GM10248 (cell line): ENCODE measurements at places on chromosomes 7 and 10.

DNA sequence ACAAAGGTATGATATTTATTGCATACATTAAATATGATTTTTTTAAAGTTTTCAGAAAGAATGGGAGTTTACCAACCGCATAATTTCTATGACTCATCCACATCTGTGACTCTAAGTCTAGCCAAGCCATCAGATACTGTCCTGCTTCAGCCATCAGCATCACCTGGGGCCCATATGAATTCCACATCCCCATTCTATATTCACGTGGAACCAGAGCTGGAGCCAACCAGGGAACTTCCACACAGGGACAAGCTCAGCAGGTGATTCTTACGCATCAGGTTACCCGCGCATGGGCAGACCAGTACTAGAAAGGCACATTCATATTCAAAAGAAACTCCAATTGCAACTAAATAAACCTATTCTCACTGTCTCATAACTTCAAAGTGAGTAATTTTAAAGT, 817.7 kb upstream of the IGFBP3 start:
- no peak for DNase-seq

GRCh38 chr10:12819071-12819470, 182.4 kb downstream of the CCDC3 start:
- no peak for DNase-seq

GRCh38 chr7:114487174-114487573, 72.6 kb downstream of the FOXP2 start:
- no peak for DNase-seq

DNA sequence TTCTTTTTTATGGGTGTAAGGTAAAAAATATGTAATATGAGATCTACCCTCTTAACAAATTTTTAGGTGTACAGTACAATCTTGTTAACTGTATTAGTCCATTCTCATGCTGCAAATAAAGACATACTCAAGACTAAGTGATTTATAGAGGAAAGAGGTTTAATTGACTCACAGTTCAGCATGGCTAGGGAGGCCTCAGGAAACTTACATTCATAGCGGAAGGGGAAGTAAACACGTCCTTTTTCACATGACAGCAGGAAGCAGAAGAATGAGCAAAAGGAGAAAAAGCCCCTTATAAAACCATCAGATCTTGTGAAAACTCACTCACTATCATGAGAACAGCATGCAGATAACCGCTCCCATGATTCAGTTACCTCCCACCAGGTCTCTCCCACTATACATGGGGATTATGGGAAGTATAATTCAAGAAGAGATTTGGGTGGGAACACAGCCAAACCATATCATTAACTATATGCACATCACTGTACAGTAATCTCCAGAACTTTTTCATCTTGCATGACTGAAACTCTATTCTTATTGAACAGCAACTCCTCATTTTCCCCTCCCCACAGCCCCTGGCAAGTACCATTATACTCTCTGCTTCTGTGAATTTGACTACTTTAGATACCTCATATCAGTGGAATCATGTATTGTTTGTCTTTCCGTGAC, 127.4 kb downstream of the WNT2 start:
- DNase-seq, result no peak

DNA sequence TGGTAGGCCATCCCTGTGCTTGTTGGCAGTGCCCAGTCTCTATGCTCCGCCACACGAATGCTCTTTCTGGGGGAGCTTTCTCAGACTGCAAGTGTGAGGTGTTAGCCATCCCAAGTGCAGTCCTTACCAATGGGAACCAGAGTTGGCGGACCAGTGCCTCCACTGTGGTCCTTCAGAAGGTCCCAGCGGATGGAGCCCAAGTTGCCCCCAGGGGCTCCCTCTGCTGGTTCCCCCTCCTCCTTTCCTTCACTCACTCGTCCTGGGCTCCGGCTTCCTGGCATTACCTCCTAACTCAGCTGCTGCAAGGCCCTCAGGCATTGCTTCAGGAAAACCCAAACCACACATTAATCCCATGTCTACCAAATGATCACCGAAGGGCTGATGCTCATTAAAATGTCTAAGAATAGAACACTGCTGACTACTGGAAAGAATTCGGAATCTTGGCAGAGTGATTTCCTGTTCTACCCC, 139.8 kb downstream of the CUBN start:
- DNase-seq, result no peak

- DNase-seq, result peak; percentile 61
These were observed 64.1 kb downstream of the MICU1 start for GRCh38 chr10:72561745-72562166.

DNA sequence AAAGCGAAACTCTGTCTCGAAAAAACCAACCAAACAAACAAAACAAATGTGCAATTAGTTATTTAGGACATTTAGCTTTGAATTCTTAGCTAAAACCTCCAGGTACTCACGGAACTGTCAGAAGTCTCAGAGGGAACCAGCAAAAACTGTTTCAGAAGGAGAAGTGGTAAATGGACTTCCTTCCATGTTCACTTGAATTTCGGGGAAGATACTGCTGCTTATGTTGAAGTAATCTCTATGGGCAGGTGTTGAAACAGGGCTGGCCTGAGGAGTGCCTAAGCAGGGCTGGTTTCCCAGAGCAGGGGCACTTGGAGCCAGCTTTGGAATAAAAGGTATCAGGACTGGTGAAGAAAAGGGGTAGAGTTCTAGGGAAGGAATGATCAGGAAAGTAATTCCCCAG, 2.4 kb upstream of the EXOC6 start:
- DNase-seq, result no peak

- DNase-seq, result no peak
These were observed 21.6 kb downstream of the JCAD start for GRCh38 chr10:30037620-30038336.

DNA sequence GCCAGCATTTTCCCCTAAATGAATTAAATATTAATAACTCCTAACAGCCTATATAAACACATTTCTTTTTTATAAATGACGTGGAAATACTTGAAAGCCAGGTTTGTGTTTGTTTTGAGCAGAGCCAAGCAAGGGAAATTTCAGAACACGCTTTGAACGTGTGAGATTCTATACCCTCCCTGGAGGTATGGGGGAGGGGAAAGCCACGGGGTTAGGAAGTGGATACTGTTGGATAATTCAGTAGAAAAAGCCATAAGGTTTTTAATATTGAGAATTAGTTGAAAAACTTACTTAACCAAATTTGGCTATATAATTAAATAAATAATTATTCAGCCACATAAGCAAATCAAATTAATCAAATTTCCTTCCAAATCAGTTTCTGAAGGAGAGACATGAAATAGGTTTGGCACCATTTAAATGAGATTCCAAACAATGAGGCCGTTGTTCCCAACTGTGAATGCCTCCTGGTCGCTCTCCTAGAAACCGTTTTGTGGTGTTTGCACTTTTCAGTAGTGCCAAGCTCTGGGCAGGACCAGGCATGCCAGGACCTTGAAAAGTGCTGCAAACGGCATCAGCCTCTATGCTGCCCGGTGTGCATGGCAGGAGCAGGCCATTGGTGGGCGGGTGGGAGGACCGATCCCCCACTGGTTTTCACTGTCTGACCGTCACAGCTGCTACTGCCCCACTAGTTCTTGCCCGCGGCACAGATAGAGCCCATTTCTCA, 88.1 kb downstream of the SEPTIN14 start:
- DNase-seq, result no peak

DNA sequence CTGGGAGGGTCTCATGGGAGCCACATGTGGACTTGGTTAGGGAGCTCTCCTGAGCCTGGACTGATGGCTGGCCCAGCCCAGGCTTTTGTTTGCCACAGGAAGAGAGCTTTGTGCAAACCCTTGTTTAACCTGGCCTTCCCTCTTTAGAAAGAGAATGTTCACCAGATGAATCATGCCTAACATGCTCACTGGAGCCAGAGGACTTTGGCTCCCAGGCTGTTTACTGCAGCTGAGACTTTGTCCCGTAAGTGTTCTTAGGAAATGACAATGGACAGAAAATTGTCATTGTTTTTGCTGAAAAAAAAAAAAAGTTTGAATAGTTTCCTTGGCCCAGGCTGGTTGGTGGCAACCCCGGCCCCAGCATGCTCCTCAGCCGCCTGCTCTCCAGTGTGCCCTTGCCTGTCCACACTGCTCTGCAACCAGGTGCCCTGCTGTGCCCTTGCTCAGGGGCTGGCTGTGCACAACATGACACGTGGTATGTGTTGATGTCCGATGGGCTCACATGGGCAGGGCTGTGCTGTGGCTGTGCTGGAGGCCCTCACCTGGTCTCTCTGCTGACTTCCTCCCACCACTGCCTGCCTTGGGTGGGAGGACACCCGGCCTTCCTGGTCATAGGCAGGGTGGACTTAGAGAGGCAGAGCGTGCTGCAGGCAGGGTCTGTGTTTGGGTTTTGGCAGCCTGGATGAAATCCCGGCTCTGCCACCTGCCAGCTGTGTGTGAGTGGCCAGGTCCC, 215.3 kb upstream of the ZNF32 start:
- no peak for DNase-seq

- DNase-seq, result peak; percentile 53
These were observed 128.2 kb downstream of the UBE2H start for GRCh38 chr7:129824291-129825208.

- DNase-seq, result no peak
These were observed 495.9 kb upstream of the POT1 start for GRCh38 chr7:125425506-125425905.

DNA sequence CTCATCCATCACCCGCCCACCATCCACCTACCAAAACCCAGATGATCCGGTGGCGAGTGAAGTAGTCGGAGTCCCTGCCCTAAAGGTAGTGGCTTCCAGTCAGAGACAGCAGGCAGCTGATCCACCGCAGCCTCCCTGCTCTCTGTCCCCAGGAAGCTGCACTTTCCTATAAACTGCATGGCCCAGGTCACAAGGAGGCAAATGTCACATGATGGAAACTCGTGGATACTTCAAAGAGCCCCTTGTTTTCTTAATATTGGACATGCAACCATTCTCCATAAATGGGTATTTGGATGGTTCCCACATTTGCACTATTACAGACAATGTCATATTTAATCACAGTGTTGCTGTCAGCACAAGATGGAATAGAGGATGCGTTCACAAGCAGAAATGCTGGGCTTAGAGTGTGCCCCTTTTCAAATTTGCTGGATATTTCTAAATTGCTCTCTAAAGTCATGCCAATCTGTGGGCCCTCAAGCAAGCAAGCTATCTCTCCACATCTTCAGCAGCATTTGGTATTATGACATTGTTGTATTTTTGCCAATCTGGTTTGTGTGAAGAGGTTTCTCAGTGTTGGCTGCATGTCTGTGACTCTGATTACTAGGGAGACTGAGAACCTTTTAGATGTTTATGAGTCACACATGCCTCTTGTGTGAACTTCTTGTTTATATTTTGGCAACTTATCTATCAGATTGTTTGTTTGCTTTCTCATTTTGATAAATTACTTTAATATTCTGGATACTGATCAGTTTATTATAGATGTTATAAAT, 822.0 kb downstream of the TNS3 start:
- DNase-seq, result no peak

GRCh38 chr10:43046288-43046991, 30.4 kb upstream of the RET start:
- no peak for DNase-seq

DNA sequence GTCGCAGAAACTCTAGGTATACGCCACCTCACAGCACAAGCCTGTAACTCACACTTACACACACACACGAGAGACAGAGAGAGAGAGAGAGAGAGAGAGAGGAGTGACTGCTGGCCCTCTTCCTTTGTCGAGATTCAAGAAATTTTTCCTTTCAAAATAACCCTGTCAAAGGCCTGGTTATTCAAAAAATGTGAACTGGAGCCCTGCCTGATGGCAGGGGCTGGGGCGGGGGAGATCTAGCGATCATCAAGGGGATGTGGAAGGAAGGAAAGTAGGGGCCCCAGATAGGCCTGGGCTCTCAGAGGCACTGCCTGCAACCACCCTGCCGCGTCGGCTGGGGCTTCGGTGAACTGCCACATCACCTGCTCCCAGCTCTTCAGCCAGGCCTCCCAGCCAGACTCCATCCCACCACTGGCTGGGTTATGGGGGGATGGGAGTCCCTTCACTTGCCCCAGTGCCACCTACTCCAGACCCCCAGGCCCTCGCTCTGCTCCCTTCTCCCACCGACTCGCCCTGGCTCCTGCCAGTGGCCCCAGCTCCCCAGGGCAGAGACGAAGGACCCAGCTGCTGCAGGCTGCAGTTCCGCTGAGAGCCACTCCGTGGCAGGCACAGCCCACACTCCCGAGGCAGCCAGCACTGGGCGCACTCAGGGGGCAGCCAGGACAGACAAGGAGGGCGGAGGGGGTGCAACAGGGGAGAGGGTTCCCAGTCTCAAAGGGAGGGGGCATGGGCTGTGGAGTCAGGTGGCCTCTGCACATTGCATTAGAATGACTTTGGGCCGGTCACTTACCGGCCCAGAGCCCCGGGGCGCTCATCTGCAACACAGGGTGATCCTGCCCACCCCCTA, 15.3 kb downstream of the KCNH2 start:
- DNase-seq, result peak; percentile 87

GRCh38 chr7:84844771-84845170, 342.1 kb downstream of the SEMA3D start:
- no peak for DNase-seq

GRCh38 chr7:4042402-4043045, 639.6 kb upstream of the FOXK1 start:
- DNase-seq, result no peak

DNA sequence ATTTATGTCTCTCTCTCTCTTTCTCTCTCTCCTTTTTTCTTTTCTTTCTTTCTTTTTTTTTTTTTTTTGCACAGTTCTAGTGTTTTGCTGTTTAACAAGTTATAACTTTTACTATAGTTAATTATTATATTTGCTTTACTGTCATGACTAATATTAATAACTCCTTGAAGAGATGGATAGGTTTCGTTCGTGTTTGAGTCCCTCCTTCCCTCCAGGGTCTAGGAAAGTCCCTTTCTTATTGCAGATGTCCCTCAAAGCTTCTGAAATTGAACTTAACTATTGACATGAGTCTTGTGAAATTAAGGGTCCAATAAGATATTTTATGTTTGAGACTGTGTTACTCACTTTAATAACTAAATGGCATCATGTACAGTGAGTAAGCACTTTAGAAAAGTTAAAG, 131.4 kb downstream of the PLXDC2 start:
- DNase-seq, result no peak

GRCh38 chr10:114754445-114755320, 66.9 kb upstream of the FHIP2A start:
- no peak for DNase-seq

GRCh38 chr7:81064426-81064825, 145.6 kb upstream of the SEMA3C start:
- no peak for DNase-seq

GRCh38 chr7:23662124-23662983, 17.6 kb upstream of the FAM221A start:
- DNase-seq, result no peak

DNA sequence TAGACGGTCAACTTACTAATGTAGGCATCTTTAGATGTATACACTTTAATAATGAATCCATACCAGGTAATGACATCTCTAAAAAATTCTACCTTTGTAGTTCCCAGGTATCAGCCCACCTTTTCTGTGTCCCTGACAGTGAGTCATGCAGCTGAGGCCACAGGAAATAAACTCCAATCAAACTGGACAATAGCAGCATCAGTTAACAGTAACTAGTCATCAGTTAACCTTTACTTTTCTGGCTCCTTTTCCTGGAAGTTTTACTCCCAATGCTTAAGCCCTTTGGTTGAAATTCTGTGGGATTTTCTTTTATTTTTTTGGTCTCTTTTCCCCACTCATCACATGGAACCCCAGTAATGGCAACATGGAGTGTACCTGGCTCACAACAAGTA, 617.6 kb downstream of the SORCS3 start:
- DNase-seq, result no peak
